Activated naive CD4-positive, alpha-beta T cell treated with anti-CD3 and anti-CD28 coated beads, Interleukin-2, amount 50 U/mL, for 72 hours (primary cell): ENCODE measurements at places on chromosomes 7 and 10.

- DNase-seq: no peak
Observed at GRCh38 chr7:124662937-124663336, 102.7 kb downstream of the GPR37 start.

GRCh38 chr7:25615593-25615992 lies 387.3 kb upstream of the NPVF start:
- DNase-seq: no peak

DNA sequence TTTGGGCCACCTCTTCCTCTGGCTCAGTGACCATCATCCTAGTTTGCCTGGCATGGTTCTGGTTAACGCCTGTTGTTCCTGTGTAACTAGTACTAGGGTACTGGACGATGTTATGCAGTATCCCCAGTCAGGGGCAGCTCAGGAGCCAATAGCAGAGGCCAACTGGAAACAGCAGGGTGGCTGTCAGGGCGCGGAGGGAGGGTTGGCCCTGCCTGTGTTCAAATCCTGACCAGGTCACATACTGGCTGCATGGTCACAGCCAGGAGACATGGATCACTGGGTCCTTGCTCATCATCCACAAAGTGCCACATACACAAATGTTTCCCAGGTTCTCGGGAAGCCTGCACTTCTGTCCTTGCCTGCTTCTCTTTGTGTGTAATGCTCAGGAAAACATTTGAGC lies 12.3 kb upstream of the RBP3 start:
- no peak for DNase-seq

- DNase-seq: no peak
Observed at GRCh38 chr10:27890971-27891370, 107.9 kb downstream of the ODAD2 start.

GRCh38 chr7:45974540-45975360 lies 53.7 kb upstream of the IGFBP3 start:
- no peak for DNase-seq

GRCh38 chr7:143234533-143234875 lies 12.7 kb downstream of the TAS2R40 start:
- DNase-seq: no peak

DNA sequence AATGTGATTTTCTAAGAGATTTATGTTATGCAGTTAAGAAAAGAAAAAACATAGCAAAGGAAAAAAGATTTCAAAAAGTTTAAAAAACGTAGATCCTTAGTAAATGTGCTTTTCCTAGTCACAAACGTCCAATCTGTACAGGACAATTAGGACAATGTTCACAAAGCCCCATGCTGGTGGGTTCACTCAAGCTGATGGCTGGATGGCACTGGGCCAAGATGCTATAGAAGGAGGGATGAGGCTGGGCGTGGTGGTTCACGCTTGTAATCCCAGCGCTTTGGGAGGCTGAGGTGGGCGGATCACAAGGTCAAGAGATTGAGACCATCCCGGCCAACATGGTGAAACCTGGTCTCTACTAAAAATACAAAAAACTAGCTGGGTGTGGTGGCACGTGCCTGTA lies 22.1 kb downstream of the SVIL start:
- no peak for DNase-seq

DNA sequence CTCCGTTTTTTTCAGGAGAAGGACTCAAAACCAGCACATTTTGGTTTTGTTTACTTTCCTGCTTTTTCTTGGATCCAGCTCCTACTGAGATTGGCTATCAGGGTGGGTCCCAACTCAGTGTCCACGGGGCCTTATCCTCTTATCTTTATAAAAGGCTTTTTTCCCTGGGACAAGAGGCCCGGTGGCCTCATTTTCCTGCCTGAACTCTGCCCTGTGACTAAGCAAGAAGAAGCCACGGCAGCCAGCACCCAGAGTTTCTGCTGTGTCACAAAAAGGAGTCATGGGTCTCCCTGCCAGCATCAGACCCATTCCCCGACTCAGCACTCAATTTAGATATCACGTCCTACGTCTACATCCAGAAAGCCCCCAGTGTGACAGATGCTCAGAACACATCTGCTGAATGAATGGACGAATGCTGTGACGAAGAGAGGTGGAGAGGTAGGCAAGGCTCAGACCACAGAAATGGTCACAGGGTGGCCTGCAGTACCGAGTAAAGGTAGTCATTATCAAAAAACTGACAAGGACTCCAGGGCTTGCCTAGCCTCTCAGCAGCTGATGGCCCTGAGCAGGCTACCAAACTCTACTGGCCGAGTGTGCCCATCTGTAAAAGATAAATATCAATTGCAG lies 16.7 kb downstream of the DLG5 start:
- no peak for DNase-seq

GRCh38 chr7:2172311-2173188 lies 60.2 kb downstream of the MAD1L1 start:
- DNase-seq: no peak

- no peak for DNase-seq
Observed at GRCh38 chr10:111379534-111380187, 302.8 kb downstream of the ADRA2A start.

DNA sequence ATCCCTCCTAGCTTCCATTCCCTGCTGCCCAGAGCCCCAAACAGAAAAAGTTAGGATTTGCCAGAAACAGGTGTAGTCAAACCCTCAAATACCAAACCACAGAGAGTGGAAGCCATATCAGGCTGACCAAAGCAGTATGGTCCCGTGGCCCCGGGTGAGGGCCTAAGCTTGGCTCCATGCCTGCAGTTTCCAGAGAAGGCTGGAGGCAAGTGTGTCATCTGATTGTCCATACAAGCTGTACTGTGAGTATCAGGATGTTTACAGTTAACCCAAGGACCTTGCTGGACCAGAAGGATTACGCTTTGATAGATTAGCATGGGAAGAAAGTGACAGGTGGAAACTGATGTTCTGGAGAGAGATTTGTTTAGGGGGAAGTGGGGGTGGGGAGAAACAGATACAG lies 96.3 kb downstream of the PRKAG2 start:
- no peak for DNase-seq

DNA sequence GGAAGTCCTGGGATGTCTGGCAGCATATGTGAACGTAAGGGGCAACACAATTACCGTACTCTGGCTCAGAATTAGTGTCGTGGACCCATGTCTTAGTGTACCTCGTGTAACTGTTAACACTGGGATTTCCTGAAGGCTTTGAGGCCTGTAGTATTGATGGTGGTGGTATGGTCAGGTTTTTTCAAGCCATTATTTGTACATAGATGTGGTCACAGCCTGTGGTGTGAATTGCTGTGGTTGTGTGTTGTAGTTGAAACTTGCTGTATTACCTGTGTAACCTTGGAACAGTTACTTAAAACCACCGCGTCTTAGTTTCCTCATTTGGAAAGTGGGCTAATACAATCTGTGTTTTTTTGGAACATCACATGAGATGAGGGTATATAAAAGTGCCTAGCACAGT lies 5.3 kb downstream of the EXOC4 start:
- no peak for DNase-seq

- DNase-seq: no peak
Observed at GRCh38 chr7:99822731-99823718, 4.8 kb upstream of the CYP3A43 start.

GRCh38 chr10:119734396-119735332 lies 8.8 kb downstream of the INPP5F start:
- DNase-seq: no peak

DNA sequence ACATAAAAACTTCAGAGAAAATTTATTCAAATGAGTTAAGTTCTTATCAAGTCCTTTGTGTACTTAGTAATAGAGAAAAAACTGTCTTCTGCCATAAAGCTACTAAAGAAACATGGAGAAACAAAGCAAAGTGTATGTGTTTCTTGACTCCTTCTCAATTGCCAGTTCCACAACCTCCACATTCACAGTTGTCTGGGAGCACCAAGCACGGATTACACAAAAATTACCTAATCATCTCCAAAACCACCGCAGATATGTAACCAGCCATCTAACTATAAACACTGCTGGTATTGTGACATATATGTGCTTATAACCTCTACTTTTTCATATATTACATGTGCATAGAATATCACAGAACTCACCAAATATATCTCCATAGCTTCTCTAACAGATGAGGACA lies 23.1 kb downstream of the MAGI2 start:
- no peak for DNase-seq
